Sciatic nerve (tissue), 2 donors: ENCODE measurements at places on chromosomes 5 and 9.

GRCh38 chr5:137129886-137130680, 369.0 kb downstream of the SPOCK1 start:
- DNase-seq, result no peak

- no peak for DNase-seq
Measured at GRCh38 chr5:157903117-157903450, 44.1 kb upstream of the CLINT1 start.

DNA sequence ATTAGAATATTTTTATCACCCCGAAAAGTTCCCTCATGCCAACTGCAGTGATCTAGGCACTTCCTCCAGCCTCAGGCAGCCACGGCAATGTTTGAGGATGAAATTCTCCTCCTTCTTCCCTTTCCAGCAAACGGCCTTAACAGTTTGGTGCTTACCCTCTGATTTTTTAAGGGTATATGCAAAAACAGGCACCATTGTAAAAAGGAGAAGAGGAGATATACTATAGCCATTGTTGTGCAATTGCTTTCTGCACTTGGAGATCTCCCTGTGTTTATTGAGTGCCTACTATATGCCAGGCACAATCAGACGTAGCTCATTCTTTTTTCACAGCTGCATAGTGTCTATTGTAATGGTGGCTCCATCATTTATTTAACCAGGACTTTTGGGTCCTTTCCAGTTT, 29.4 kb downstream of the GSN start:
- no peak for DNase-seq

GRCh38 chr9:2745560-2746380, 28.5 kb downstream of the KCNV2 start:
- no peak for DNase-seq

GRCh38 chr9:4306066-4306776, 6.4 kb upstream of the GLIS3 start:
- DNase-seq, result no peak

- no peak for DNase-seq
Measured at GRCh38 chr9:92493749-92494387, 11.6 kb upstream of the ASPN start.

DNA sequence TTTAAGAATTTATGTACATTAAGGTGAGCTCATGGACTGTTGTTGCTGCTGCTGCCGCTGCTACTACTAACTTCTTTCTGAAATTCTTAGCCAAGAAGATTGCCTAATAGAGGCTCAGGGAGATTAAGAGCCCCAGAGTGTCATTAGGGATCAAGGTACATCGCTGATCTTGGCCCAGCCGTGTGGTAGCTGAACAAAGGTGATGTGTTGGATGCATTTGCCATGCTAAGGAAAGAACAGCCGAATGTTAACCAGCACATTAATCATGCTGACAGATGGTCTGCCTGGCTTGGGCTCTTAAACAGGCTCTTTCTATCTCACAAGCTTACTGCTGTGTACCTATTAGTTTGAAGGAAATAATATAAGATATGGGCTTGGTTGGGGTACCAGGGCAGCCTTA, 137.1 kb downstream of the KCTD16 start:
- DNase-seq, result no peak

DNA sequence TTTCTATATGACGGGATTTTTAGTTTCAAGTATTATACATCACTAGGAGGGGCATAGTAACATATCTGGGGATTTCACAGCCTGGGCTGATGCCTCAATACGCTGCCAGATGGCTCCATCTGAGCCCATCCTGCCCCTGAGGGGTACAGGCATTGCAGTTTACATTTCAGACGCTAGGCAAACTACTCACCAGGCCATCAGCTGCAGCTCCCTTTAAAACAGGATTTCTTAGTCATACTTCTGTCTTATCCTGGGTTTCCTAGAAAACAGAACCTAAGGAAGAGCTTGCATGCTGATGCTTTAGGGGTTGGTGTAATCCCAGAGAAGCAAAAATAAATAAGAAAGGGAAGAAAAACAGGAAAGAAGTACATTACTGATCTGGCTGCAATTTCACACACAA, 372.8 kb upstream of the PIK3R1 start:
- DNase-seq, result no peak

GRCh38 chr9:104912606-104913005, 15.3 kb downstream of the ABCA1 start:
- DNase-seq, result no peak

GRCh38 chr9:112176524-112176923, 1.4 kb upstream of the SUSD1 start:
- no peak for DNase-seq

- DNase-seq, result no peak
Measured at GRCh38 chr5:6411141-6411540, 32.8 kb upstream of the MED10 start.

DNA sequence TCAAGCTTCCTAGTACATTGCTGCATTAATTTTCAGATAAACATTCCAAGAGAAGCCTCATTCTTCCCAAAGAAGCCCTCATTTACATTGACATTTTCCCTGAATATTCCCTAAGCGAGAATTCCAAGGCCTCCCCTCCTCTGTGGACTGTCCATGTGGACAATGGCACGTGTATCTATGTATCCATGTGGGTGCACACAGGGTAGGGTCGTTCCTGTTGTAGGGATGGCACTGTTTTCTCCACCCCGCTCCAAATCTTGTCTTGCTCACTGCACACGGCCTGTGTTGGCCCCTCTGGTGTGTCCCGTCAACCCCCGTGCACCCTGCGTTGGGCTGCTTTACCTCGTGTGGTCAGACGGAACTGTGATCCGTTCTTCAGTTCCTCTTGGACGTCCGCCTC, 104.7 kb upstream of the IRX2 start:
- DNase-seq, result no peak

DNA sequence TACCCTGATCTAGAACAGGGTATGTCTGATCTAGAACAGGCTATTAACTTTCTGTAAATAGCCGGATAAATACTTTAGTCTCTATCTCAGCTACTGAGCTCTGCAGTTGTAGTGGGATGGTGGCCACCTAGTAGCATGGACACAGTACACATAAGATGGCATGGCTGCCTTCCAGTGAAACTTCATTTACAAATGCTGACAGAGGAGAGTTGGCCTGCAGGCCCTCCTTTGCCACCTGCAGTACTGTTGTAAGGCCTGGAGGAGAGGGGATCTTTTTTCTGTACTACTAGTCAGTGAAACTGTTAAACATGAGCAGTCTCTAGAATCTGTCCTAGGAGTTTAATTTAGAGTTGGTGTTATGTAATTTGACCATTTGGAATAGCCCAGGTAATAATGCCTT, 86.0 kb downstream of the TRIO start:
- no peak for DNase-seq

- DNase-seq, result no peak
Measured at GRCh38 chr5:62741761-62742160, 163.1 kb downstream of the LRRC70 start.

GRCh38 chr9:136947955-136948510, 3.0 kb downstream of the C8G start:
- no peak for DNase-seq

DNA sequence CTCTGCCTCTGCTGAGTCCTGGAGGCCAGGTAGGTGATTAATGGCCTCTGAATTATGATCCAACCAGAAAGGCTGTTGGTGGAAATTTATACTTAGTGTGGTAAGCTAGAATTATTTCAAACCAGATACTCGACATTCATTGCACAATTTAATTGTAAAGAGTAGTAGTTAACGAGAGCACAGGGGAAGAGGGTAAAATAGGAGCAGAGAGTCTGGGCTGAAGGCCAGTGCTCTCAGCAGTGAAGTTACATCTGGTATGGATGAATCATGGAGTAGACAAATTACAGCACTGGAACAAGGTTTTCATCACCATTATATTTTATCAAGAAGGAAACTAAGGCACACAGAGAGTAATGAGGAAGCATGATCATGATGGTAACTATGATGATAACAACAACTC, 92.5 kb downstream of the TLR4 start:
- DNase-seq, result no peak

DNA sequence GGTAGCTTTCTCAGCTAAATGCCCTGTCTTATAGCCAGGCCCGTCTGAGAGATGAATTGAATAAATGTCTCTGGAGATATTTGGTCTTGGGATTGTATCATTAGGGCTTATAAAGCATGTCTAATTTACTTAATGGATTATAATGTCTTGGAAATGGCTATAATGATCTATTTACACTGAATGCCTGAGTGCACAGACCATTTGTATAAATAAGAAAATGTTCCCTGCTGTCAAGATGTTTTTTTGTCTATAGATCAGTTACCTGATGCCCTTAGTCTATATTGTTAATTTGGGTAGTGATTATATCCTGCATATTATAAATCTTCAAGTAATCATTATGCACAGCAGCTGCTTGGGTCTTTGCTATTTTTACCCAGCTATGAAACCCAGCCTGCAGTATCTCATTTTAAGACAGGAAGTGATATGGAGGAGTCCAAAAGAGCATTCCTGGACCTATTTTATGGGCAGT, 112.9 kb upstream of the ACTBL2 start:
- DNase-seq, result no peak

DNA sequence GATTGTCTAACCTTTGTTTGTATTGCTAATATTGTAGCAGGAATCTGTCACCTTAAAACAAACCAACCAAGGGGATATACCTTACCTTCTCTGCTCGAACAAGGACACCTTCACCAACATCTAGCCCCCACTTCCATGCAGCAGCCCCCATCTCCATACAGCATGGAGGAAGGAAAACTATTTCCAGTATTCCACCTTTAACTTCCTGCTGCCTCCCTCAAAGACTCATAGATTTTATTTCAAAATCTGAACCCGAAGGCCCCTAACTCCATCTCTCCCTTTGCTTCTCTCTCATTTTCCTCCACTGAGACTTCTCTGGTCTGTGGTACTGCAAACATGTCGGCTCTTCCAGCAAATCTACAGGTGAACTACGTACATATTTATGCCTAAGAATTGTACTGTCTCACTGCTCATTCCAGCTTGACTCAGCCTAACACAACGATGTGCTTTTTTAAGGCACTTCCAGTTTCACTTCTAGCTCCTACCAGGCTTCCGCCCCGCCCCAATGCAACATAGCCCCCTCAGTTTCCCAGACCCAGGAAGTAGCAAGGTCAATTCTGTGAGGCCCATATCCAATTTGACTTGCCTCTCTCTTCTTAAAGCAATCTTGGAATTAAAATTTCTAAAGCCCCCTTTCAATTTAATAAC, 70.7 kb upstream of the RNF38 start:
- no peak for DNase-seq

DNA sequence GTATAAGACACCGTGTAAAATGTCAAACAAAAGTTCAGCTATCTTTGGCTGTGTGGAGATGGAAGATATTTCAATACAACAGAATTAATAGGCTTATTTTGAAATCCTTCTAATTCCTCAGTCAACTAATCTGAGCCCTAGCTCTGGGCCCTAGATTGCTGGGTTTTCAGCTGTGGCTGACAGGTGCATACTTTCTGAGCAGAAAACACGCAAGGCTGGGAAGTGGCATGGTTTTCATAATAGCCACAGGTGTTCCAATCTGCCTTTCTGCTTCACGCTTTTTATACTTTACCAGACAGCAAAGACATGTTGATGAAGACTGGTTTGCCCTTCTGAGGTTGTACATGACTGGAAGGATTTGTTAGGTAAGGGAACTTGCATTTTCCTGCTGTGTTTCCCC, 20.7 kb upstream of the XPA start:
- no peak for DNase-seq

DNA sequence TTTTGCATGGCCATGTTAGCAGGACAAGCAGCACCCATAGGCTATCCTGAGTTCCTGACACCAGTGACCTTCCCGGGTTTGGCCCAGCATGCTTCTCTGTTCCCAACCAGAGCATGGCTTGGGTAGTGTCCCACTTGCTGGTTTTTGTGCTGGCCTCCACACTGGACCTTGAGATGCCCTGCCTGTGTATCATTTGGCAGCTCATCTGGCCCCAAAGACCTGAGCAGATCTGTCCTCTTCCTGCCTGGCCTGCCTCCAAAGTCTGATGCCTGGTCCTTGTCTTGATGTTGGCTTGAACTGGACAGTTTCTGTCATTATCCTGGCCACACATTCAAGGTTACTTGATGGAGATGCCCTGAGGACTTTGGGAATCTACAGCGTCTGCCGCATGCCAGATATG, 590.7 kb upstream of the KLF4 start:
- no peak for DNase-seq

DNA sequence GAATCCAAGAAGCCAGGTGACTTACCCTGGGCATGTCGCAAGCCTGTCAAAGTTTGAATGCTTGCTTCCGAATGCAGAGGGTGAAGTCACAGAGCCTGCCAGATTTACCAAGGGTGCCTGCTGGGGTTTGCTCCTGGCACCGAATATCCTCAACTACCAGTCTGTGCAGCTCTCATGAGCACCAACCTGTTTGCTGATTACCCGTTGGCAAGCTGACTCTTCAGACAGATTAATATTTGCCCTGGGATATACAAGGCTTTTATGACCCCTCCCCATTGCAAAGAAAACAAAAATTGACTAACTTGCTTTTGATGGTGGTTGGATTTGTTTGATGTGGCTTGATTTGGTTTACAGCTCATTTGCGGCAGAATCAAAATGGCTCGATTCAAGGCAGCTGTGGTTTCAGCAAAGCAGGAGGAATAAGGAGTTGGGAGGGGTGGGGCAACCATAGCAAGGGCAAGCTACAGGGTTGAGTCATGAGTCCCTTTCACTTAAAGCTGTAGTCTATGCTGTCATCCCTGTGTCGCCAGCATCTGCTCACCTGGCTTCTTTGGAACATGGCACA, 82.3 kb upstream of the AGXT2 start:
- no peak for DNase-seq

DNA sequence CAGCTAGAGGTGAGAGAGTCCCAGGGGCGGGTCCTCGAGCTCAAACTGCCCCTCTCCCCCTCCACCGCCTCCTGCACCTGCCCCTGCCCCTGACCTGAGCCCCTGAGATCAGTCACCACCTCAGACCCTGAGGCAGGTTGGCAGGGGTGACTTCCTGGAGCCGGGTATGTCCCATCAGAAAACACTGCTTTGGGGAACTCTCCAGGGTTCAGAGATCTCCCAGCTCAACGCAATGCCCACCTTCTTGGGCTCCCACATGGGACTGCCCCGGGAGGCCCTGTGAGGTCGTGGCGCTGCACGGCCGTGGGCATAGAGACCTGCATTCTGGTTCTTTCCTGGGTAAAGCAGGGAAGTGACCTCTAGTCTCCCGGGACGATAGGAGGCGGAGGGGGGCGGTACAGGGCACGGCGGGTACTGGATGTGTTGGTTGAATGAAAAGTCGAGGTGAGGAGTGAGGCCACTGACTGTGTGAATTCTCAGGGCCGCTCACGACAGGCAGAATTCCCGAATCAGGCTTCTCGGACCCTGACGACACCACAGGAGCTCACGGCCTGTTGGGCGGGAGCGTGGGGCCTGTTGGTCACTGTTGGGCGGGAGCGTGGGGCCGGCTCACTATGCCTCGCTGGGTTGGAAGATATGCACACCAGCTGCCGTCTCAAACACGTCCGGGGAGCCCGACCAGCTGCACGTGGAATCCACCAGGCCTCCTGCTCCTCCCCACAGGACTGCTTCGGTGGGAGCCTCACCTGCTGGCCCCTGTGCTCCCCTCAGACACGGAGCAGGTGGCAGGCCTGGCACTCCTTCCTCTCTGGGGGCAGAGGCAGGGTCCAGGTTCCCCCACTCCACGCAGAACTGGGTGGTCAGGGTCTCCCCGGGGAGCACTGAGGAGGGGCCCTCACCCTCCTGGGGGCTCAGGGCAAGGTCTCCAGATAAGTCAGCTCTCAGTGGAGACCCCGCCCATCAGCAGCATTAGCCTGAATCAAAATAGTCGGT, 178.0 kb upstream of the PPP1R26 start:
- no peak for DNase-seq

GRCh38 chr5:128574041-128574440, 36.0 kb upstream of the FBN2 start:
- DNase-seq, result no peak

GRCh38 chr5:37966871-37967270, 127.0 kb upstream of the GDNF start:
- DNase-seq, result no peak

GRCh38 chr9:5951686-5952211, 61.1 kb downstream of the MLANA start:
- no peak for DNase-seq
